ENCODE measurements at places on chromosomes 16 and 17.

GRCh38 chr16:55330781-55331647 lies 7.0 kb downstream of the IRX6 start:
- DNase-seq, result no peak

DNA sequence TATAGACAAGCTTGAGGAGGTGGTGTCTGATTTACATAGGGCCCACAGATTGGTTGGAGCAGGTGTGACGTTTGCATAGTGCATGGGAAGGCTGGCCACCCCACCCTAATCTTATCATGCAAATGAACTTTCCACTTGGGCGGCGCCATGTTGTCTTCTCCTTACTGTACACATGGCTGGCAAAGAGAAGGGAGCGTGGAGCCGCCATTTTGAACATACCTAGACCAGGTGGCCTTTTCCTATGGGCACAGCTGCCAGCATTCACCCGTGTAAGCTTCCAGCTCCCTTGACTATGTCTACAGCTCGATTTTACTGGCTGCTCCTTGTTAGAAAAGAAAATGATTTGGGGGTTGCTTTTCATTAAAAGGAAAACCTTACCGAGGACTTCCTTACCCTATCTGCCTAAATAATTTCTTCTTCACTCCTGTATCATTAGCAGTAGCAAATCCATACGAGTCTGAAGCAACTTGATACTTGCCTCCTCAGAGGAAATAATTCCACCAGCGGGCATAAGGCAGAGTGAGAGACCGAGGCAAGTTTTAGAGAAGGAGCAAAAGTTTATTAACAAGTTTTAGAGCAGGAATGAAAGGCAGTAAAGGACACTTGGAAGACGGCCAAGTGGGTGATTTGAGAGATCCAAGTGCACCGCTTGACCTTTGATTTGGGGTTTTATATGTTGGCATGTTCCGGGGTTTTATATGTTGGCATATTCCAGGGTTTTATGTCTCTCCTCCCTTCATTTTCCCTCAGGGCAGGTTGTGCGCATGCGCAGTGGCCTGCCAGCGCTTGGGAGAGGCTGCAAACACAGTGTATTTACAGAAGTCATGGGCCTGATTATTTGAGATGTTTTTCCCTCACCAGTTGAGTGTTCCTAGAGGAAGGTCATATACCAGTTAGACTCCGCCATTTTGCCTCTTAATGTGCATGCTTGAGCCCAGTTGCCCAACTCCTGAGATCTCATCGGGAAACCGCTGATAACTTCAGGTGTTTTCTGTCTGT lies 65.7 kb downstream of the MARF1 start:
- DNase-seq, result peak; percentile 80

DNA sequence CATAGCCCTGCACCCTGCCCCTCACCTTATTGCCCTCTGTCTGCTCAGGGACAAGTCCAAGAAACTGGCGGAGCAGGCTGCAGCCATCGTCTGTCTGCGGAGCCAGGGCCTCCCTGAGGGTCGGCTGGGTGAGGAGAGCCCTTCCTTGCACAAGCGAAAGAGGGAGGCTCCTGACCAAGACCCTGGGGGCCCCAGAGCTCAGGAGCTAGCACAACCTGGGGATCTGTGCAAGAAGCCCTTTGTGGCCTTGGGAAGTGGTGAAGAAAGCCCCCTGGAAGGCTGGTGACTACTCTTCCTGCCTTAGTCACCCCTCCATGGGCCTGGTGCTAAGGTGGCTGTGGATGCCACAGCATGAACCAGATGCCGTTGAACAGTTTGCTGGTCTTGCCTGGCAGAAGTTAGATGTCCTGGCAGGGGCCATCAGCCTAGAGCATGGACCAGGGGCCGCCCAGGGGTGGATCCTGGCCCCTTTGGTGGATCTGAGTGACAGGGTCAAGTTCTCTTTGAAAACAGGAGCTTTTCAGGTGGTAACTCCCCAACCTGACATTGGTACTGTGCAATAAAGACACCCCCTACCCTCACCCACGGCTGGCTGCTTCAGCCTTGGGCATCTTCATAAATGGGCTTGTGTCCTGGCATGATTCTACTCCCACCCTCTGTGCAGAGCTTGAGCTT lies 6.3 kb upstream of the NFATC3 start:
- DNase-seq, result no peak

GRCh38 chr17:40355123-40355803 lies 9.3 kb downstream of the GJD3 start:
- DNase-seq, result peak; percentile 51

DNA sequence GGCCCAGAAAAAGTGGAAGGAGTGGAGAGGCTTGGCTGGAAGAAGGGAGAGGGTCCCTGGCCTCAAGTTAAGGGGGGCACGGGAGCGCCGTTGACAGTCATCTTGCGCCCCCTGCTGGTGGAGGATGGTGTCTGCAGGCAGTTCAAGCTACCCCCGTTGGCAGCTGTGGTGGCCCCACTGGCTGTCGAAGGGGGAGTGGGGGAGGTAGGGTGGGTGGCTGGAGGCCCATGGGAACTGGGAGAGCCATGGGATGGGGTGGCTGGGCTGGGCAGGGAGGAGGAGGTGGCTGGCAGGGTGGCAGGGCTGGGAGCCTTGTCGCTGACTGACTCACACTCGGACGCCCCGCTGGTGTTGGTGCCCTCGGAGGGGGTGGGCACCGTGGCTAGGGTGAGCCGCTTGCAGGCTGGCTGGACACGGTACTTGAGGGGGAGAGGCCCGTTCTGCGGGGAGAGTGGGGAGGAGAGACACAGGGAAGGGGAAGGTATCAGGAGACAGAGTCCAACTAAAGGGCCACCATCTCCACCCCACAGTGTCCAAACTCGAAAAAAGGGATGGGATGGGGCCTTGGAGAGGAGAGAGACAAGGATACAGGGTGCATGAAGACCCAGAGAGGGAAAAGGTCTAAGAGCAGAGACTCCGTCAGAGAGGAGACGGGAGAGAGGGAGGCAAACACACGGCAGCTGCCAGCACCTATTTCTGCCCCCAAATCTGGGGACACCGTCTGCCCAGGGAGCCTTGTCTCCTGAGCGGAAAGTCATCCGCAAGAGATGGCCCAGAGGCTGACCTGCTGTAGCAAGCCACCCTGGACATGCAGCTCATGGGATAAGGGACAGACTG lies 5.2 kb downstream of the CISD3 start:
- DNase-seq, result peak; percentile 34

DNA sequence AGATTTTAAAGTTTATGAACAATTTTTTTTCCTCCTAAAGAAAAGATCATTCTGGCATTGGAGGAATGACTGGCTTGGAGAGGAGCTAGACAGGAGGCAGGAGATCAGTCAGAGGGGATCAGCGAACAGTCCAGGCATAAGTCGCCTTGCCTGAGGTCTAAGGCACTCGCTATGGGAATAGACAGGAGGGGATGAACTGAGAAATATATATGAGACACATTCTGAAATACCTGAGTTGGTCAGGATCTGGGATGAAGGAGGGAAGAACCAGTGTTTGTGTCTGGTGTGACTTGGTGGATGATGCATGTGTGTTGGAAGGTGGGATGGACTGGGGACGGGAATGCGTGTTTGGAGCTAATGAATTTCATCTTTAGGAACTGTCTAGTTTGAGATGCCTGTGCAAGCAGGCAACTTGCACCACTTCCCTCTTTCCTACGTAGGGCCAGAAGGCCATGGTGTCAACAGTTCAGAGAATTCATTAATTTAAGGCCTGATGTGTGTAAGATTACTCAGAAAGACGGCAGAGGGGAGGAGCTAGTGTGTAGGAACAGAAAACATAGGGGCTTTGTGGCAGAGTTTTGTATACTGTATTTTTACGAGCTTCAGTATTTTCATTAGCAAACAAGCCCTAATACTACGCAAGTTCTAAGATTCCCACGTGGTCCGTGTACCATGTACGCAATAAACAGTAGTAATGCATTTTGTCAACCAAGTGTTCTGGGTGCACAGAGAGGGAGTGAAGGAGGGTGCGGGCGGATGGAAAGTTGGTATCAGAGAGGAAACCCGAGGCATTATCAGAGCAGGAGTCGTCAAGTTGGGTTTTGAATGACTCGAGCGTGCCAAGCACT lies 825 bp downstream of the HEATR6 start:
- peak; percentile 32 for DNase-seq

DNA sequence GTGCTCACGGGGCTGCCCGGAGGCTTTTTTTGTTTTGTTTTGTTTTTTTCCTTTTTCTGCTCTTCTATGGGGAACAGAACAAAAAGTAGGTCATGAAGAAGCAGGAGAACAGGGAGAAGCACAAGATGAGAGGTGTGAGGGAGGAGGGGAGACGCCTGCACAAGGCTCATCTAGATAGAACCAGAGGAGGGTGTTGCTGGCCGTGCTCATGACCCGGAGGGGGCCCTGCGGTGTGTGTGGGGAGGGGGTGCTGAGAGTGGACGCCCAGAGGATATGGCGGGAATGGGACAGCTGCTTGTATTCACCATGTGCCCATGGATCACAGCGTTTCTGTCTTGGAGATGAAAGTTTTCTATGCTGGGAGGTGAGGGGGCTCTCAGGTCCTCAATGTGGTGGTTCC lies 183.7 kb downstream of the FOXL1 start:
- no peak for DNase-seq

- no peak for DNase-seq
Measured at GRCh38 chr17:416293-417206, 63.9 kb upstream of the RPH3AL start.

DNA sequence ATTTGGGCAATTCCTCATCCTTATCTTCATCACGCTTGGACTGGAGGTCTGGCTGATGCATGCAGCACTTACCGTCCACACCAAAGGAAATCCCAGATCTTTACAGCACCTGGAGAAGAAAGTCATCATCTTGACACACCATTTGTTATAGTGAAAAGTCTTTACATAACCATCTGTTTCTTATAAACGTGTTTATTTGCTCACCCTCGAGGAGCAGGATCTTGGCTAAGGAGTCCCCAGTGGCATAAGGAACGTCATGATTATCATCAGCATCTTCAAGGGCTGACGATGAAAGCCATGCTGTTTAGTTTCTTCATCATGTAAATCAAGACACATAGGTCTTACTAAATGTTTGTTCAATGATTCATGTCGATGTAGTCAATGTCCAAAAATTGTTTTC lies 248.8 kb upstream of the ELAC2 start:
- DNase-seq, result no peak

- DNase-seq, result no peak
Measured at GRCh38 chr16:24544640-24545039, 5.3 kb downstream of the RBBP6 start.

GRCh38 chr16:28291651-28292626 lies at the start of gene SBK1:
TSS of gene SBK1 (plus strand) at chr16:28292525. CDS start at chr16:28317392, 24,867 bp downstream.
- peak; percentile 70 for DNase-seq

GRCh38 chr16:1788708-1789100 lies 4.8 kb downstream of the IGFALS start:
- no peak for DNase-seq

DNA sequence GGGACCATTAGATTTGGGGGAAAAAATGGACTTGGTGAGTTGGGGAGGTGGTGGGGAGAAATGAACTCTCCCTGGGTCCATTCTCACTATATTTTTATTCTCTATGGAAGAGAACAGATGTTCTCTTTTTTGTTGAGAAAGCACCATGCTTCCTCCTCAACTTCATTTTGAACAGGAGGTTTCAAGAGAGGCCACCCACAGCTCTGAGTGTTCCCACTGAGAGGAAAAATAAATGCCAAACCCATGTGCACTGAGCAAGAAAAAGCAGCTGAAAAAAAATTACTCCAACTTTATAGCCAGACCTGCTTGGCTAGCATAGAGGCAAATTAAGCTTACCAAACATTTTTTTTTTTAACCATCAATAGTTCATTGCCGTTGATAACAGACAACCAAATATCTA lies 883.6 kb downstream of the KCNJ2 start:
- no peak for DNase-seq

DNA sequence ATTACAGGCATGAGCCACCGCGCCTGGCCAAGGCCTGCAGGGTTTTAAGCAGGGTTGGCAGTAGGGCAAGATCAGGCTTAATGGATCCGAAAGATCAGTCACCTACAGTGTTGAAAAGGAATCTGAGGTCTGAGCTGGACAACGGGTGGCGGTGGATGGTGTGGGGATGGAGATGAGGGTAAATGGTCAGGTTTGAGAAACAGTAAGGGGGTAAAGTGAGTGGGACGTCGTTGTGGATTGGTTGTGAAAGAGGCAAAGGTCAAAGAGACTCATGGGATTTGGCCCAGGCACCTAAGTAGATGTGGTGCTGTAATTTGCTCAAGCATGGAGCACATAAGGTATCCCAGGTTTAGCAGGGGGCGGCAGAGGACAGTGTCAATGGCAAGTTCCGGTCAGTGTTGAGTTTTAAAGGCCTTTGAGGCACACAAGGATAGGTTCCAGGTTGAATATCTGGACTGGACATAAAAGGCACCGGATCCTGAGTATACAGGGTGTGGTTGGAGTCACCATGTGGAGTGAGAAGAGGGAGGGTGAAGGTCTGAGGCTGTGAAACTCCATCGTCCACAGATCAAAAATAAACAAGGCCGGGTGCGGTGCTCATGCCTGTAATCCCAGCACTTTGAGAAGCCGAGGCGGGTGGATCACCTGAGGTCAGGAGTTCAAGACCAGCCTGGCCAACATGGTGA lies 1.1 kb upstream of the SLC16A5 start:
- no peak for DNase-seq

DNA sequence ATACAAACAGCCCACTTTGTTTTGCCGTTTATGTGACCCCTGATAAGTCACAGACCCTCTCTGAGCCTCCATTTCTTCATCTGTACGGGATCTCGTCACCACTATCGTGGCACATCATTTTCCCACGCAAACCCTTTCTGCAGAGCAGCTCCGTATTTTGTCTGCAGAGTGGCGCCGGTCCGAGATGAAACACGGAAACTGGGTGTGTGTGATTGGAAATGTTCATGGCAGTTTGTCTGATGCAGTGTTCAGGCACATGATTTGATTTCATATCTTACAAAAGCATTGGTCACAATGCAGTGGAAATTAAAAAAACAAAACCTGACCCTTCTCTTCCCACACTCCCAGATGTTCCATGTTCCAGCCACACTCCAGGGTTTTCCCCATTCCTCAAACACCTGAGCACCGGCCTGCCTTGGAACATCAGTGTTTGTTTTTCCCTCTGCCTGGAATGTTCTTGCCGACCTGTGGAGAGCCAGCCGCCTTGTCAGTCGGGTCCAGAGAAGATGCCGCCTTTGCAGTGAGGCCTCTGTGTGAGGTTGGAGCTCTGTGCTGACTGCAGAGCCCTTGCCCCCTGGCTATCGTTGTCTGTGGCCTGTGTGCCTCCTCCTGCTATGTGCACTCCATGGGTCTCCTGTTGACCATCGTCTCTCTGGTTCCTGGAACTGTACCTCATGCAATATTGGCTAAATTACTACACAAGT lies 39.2 kb downstream of the NT5M start:
- DNase-seq, result no peak
